Bronchial epithelial cell (primary cell): ENCODE measurements at places on chromosomes 3 and 15. TPM values are rescaled to one million over a fixed set of nuclear protein-coding genes. Genes with fewer than 3 reads are reported as not detected.

DNA sequence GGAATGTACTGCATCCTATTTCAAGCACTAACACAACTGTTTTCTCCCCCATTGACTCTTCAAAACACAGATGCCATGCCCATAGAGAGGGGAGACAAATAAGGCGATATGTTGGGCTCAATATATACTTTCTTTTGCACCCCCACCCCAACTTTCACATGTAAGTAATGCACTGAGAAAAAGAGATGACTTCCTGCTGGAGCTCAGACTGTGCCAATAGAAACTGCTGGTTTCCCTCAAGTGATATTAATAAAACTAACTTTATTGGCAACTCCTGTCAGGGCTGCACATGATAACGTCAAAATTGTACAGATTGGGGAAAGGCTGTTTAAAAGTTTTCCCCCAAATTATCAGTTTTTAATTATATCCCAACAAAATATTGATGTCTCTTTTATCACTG lies 163.0 kb downstream of the TNIK start:
- no peak for DNase-seq

DNA sequence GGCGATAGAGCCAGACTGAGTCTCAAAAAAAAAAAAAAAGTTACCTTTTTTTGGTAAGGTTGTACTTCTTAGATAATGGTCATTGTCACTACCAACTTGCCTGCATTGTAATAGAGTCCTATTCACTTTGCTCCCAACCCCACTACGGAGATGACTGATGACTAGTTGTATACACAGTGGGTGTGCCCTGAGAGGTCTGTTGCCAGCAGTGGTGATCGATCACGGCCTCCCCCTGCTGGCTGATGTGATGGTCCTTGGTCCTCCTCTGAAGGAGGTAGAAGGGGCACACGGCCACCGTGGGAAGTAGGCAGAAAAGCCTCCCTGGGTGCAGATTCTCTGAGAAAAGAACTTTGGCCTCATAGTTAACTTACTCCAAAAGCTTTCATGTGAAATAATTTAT lies 10.7 kb downstream of the GCNT3 start:
- peak; percentile 80 for DNase-seq

DNA sequence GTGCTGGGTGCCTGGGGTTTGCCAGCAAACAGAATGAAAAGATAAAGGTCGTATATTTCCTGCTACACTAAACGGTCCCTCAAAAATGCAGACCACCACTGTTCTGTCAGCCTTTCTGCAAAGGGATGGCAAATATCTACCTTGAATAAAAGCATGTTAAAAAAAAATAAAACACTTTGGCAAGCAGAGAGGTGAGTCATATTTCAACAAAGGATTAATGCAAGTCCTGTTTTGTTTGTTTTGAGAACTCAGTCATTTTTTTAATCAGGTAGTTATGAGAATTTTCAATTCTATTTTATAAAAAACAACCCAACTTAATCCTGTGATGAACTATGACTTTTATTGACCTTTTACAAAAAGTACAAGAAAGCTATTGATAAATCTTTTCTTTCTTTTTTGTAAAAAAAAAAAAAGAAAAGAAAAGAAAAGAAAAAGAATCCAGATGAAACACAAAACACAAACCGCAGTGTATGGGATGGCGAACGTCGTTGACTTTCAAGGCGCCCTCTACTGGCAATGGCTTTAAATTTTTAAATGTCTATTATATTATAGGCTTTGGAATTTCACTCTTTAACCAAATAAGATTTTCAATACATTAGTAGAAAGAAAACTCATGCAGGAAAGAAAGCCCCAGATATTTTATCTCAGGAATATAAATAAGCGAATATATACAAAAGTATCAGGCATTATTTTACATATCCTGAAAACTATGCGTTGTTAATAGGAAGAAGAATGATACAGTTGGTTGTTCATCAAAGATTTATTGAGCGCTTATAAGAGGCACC lies 87.8 kb downstream of the NCEH1 start:
- DNase-seq, result peak; percentile 89

RTP4 gene
- under 0.01 and 0.13 TPM in 2 replicates for total RNA-seq

- no peak for DNase-seq
Observed at GRCh38 chr3:31433679-31433992, 99.1 kb upstream of the STT3B start.

DNA sequence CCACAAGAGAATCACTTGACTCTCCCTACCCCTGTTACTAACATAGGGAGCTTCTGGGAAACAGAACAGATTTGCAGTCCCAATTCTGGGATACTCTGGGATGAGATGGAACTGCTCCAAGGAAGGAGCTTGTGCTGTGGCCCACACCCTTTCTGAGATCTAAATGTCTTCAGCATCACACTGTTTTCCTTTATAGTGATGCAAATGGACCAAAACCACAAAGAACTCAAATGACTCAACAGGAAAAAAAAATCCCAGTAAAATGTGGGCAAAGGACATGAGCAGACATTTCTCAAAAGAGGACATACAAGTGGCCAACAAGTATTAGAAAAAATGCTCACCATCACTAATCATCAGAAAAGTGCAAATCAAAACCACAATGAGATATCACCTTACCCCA lies 155.6 kb downstream of the NECTIN3 start:
- DNase-seq, result peak; percentile 84

- no peak for DNase-seq
Observed at GRCh38 chr15:38427380-38427779, 26.5 kb upstream of the FAM98B start.

DNA sequence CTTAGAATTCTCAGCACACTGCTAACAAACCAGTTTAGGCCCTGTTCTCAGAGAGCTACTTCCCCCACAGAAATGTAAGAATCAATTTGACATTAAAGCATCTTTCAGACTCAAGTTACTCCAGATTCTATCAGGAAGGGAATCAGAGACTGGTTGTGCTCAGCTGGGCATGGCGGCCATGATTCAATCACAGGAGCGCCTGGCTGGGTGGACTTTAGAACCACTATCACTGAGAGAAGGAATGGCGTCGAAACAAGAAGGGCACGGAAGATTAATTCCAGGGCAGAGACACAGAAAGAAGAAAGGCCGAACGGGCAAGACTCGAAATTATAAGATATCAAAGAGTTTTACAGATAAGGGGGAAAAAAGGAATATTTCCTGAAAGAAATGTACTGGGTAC lies 6.2 kb downstream of the TNIK start:
- DNase-seq, result no peak

MUC20 gene
- total RNA-seq, result 1.6 and 6.8 TPM in 2 replicates

GRCh38 chr3:153599685-153600084 lies 437.7 kb downstream of the RAP2B start:
- DNase-seq, result peak; percentile 57

DNA sequence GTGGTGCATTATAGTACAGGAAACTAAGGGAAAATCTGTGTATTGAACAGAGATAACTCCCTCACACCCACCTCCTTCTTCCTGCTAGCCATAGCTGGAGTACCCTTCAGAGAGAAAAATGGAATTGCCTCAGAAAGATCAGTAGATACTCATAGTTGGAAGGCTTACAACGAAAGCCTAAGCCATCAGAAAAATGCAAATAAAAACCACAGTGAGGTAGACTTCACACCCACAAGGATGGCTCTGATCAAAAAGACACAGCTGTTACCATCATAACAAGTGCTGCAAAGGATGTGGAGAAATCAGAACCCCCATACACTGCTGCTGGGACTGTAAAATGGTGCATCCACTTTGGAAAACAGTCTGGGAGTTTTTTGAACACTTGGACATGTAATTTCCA lies 7.4 kb upstream of the DLG1 start:
- no peak for DNase-seq

- DNase-seq, result no peak
Observed at GRCh38 chr15:25852661-25853524, 10.2 kb downstream of the ATP10A start.

PLSCR2 gene
- 0.26 TPM in 1 of 2 replicates, not detected in the other for total RNA-seq

DNA sequence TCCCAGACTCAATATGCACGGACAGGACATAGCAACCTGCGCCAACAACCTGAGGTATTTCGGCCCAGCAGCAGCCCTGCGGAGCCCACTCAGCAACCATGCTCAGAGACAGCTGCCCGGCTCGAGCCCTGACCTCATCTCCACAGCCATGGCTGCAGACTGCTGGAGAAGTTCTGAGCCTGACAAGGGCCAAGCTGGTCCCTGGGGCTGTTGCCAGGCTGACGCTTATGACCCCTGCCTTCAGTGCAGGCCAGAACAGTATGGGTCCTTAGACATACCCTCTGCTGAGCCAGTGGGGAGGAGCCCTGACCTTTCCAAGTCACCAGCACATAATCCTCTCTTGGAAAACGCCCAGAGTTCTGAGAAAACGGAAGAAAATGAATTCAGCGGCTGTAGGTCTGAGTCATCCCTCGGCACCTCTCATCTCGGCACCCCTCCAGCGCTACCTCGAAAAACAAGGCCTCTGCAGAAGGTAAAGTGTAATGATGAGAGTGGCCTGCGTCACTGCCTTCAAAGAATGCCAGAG lies 25.5 kb downstream of the TMEM41A start:
- DNase-seq, result no peak

GRCh38 chr3:35263477-35263876 lies 375.8 kb upstream of the ARPP21 start:
- peak; percentile 25 for DNase-seq

DNA sequence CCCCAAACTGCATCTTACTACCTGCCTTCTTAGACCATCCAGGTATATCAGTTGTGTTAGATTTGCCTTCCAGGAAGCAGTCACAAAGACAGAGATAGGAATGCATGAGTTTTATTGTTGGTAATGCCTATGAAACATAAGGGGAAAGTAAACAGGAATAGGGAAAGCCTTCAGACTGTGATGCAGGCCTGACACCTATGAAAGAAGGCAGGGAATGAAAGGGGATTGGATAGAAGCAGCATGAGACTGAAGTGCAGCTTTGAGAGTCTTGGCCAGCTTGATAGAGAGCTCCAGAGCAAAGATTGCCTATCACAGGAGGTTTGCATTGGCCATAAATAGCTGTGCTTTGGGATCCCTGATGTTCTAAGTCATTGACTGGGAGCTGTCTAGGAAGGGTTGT lies 15.9 kb upstream of the HHLA2 start:
- DNase-seq, result no peak

CD276 gene
- 14.5 and 21.9 TPM in 2 replicates for total RNA-seq

- no peak for DNase-seq
Observed at GRCh38 chr3:164371681-164372080, 706.6 kb downstream of the SI start.

MST1 gene
- 4.7 and 7.6 TPM in 2 replicates for total RNA-seq

DNA sequence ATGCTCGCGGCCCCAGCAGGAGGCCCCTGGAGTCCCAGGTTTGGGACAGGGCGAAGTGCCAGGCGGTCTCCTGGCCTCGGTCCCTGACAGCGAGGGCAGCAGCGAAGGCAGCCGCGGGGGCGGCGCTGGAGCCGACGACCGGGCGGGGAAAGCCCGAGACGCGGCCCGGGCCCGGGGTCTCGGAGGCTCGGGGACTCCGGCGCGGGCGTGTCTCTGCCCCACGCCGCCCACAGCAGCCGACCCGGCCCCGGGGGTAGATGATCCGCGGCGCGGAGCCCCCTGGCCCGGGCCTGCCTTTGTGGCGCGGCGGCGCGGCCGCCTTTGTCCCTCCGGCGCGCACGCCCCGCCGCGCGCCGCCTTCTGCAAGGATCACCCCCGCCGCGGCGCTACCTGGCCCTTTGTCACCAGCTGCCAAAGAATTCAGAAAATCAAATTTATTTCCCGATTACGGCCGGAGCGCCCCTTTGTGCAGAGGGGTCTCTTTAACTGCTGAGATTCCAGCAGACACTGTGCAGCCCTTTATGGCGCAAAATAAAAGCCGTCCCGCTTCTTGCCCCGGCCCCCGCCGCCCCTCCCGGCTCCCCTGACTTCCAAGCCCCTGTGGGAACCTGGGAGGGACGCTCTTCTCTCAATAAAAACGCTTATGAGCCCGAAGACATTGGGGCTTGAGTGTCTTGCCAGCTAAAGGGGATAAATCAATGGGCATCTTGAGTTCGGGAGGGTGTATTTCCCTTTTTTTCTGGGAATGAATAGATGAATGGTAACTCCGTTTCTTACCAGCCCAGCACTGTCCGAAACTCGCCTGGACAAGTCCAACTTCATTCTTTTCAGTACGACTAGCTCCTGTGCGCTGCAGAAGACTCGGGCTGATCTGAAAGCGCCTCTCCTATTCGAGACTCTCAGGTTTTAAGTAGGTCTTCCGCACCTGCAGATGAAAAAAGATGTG lies 68.4 kb downstream of the HES1 start:
- peak; percentile 77 for DNase-seq

GRCh38 chr3:112606098-112606497 lies 34.8 kb downstream of the CCDC80 start:
- no peak for DNase-seq

UNC13C gene
- total RNA-seq, result 0.26 and 0.64 TPM in 2 replicates

DNA sequence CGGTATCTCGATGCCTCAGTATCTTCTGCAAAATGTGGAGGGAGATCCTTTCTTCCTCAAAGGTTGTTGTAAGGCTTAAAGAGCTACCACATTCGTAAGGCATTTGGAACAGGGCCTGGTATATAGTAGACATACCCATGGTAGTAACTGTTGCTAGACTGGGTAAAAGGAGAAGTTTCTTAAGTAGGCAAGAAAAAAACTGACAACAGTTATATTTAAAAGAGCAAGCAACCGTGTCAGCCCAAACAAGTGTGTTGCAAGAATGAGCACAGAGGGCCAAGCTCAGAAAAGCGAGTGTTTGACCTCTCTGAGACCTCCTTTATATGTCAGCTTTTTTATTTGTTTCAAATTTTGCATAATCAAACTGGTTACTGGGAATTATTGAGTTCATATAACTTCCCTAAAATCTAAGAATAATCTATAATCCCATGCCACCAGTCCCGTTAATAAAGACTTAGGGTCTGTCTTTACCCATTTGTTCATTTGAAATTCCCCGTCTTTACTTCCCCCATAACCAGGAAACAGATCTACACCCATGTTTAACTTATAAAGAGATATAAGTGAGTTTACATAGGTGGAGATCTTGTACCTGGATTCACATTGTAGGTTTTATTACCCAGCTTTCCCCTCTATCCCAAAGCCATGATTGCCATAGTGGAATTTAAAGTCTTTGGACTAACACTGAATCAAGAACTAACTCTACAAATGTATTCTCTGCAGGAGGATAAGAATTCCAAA lies 7.3 kb downstream of the B3GNT5 start:
- no peak for DNase-seq

DNA sequence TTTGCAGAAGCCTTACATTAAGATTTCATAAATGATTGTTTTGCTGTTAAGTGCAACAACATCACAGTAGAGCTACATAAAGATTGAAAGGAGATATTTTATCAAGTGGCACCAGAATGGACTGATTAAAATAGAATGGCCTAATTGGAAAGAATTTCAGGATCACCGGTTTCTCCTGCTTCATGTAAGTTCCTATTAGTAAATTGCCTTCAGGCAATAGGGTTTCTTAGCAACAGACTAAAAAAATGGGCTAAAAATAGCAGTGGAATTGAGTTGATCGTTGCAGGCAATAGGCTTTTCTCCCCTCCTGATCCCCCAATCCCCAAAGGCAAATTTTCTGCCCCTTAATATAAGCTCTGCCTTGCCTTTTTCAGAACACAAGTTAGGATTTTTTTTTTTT lies 917 bp downstream of the LNP1 start:
- DNase-seq, result peak; percentile 78

- no peak for DNase-seq
Observed at GRCh38 chr3:140766465-140766864, 88.6 kb downstream of the TRIM42 start.

SERPINI2 gene
- not detected in 2 replicates for total RNA-seq

NMD3 gene
- total RNA-seq, result 65.2 and 153 TPM in 2 replicates

- no peak for DNase-seq
Observed at GRCh38 chr15:72809329-72809728, 25.8 kb upstream of the ADPGK start.

- DNase-seq, result no peak
Observed at GRCh38 chr3:105511031-105511430, 144.3 kb downstream of the ALCAM start.

FMN1 gene
- 1.6 and 2.2 TPM in 2 replicates for total RNA-seq

GRCh38 chr3:58835086-58835485 lies 168.5 kb upstream of the FAM3D start:
- peak; percentile 75 for DNase-seq
